ENCODE measurements at places on chromosomes 13 and 19.

DNA sequence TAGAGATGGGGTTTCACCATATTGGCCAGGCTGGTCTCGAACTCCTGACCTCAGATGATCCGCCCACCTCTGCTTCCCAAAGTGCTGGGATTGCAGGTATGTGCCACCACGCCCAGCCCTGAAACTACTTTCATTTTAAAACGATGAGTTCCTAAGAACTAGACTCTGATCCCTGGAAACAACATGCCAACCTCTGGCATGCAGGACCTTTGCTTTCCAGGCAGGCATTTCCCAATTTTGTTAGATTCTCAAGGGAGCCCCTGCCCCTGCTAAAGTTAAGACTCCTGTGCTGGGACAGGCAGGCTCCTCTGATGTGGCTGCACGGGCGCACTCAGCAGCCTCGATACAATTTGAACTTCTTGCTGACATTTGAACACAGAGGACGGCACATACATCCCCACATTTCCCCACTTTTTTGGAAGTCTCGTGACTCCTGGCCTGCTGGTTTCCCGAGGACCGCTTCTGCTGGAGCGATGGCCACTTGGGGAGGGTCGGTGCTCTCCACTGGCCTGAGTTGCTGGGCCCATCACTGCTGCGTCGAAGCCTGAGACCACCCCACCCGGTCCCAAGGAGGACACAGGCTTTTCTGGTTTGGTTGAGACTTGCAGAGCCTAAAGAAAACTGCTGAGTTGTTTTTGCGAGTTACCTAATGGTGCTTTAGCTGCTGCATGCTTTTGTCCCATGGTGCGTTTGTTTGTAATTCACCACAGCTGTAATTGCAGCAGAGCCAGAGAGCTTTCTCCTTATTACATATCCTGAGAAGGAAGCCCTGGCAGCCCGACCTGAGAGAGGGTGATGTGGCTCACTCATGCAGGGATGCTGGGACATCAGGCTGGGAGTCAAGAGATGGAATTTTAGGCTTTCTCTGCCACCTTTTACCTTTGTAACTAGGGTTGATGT, 8.2 kb downstream of the ATP11A start:
- DNase-seq: no peak

GRCh38 chr13:92500192-92500591, 726.4 kb upstream of the GPC6 start:
- DNase-seq: no peak

GRCh38 chr13:33548069-33548468, 262.5 kb upstream of the STARD13 start:
- DNase-seq: no peak

DNA sequence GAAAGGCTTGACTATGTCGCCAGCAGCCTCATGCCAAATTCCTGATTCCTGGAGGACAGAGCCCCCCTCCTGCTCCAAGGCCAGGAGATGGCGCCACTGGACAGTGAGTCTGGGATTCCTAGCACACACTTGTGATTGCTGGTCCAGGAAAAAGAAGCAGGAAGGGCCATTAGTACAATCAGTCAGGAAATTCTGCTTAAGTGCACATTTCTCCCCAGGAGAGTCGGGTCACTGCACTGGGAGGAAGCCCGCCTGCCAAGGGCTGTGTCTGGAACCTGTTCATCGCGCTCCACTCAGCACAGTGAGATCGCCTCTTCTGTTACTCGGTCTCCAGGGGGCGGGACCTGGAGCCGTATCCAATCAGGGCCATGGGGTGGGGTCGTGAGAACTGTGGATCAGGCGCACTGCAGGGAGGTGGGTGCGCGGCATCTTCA, 65.1 kb downstream of the ZNF823 start:
- peak; percentile 10 for DNase-seq

DNA sequence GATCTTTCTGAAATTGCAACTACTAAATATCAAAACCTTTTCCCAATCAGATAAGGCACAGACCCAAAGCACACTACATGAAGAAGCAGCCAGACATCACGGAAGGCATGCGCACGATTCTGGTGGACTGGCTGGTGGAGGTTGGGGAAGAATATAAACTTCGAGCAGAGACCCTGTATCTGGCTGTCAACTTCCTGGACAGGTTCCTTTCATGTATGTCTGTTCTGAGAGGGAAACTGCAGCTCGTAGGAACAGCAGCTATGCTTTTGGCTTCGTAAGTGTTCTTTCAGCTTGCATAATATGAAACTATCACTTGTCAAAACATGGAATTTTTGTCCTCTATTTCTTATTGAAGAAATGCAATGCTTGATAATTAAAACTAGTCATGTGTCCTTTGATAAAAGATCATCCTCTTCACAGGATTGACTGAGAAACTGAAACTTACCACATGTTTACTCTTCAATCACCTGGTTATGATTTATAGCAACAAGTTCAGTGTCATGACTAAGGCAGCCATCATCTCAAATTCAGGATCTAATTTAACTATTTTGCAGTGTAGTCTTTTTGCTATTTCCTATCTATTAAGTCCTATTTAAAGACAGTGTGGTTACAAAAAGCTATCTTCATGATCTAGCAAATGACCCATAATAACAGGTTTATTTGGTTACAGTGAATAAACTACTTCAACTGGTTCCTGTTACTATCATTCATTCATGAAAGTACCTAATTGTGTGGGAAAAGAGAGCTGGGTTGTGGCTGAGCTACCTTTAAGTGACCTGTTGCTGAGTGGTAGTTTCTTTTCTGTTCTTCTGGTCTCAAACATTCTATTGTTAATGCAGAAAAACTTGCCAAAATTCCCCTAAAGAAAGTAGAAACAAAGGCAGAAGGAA, 6.5 kb downstream of the CCNA1 start:
- DNase-seq: no peak

DNA sequence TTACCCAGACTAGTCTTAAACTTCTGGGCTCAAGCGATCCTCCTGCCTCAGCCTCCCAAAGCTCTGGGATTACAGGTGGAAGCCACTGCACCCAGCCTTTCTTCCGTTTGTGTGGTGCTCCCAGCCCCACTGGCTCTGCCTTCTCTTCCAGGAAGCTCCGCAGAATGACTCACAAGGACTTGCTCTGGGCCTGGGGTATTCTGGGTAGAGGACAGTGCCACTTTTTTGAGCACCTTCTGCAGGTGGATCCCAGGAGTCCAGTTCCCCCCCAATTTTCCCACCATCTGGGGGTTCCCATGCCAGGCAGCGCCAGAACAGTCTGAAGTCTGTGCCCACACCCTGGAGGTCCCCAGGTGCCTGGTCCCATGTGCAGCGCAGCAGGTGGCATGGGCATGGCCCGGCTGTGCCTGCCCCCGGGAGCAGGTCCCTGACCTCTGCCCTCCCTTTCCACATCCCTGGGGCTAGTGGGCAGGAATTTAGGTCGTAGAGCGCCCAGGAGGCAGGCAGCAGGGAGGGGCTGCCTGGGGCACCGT, 1.6 kb downstream of the REEP6 start:
- peak; percentile 3 for DNase-seq

DNA sequence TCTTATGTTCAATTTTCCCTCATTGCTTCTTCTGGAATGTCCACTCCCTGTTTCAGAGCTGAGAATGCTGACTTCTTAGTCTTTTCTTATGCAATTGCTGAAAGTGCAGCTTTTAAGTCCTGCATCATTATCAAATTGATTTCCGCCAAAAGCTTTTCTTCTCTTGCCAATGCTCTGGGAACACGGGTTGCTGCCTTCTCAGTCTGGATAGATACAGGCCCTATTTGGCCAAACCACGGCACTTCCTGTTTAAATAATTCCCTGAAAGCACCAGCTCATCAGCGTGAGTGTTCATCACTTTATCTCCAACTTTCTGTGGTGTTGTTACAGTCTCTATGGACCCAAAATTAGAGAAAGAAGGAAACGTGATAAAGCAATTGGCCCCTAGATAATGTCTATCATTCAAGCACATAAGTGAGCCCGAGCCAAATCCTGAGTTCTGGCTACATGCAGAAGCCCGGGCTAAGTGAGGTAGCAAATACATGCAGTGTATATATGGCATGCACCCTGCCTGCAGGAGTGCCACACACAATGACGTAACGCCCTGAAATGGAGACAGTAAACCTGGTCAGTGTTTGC, 85.7 kb downstream of the CYSLTR2 start:
- DNase-seq: no peak

DNA sequence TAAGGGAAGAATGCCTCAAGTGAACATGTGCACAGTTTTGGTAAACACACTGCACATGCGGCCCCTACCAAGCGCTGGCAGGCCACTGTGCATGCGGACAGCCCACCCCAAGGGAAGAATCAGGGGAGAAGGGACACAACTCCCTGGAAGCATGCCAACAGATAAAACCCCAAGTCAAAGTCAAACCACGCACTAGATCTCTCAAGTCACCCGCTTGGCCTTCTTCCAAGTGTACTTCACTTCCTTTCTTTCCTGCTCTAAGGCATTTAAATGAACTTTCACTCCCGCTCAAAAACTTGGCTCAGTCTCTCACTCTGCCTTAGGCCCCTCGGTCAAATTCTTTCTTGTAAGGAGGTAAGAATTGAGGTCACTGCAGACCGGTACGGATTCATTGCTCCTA, 4.6 kb upstream of the RFXAP start:
- no peak for DNase-seq

DNA sequence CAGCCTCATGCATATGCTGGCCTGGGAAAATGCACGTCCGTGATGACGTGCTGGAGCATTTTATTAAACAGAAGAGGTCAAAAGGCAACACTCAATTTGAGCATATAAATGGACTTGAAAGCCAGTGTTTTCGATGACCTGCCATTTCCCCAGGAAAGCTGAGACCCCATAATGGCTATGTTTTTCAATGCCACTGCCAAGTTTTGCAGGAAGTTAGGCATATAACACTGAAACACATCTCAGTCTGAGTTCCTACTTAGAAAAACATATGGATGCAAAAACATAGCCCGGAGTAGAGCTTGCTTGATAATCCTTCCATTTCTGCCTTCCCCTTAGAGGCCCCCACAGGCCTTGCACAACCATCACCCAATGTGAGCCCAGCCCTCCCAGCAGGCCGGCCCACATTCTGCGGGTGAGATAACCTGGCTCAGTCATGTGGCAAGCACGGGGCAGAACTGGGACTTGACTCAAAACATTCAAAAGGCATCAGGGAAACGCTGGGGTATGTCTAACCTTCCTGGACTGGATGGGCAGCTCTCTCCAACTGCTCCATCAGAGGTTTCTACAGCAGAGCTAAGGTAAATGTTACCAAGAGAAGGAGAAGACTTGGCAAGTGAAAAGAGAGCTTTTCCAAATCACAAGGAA, 24.9 kb downstream of the EPS15L1 start:
- peak; percentile 28 for DNase-seq

DNA sequence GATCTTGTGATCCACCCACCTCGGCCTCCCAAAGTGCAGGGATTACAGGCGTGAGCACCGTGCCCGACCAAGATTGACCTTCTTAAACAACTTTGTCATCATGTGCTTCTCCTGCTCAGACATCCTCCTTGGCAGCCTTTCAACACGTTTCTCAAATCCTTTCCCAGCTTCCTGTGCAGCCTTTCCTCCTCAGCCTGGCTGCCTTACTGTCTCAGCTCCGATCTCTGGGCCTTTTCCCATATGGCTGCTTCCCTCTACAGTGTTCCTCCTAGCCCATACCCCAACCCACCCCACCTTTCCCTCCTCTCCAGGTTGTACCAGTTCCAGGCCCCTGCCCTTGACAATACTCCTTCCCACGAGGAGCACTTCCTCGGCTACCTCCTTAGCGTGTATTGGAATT, 7.2 kb downstream of the PHF11 start:
- no peak for DNase-seq

- DNase-seq: no peak
Observed at GRCh38 chr13:93789058-93789457, 562.5 kb downstream of the GPC6 start.

- DNase-seq: no peak
Observed at GRCh38 chr19:5880604-5881078, 10.3 kb upstream of the FUT5 start.

- no peak for DNase-seq
Observed at GRCh38 chr19:54096617-54097106, 3.9 kb downstream of the OSCAR start.

DNA sequence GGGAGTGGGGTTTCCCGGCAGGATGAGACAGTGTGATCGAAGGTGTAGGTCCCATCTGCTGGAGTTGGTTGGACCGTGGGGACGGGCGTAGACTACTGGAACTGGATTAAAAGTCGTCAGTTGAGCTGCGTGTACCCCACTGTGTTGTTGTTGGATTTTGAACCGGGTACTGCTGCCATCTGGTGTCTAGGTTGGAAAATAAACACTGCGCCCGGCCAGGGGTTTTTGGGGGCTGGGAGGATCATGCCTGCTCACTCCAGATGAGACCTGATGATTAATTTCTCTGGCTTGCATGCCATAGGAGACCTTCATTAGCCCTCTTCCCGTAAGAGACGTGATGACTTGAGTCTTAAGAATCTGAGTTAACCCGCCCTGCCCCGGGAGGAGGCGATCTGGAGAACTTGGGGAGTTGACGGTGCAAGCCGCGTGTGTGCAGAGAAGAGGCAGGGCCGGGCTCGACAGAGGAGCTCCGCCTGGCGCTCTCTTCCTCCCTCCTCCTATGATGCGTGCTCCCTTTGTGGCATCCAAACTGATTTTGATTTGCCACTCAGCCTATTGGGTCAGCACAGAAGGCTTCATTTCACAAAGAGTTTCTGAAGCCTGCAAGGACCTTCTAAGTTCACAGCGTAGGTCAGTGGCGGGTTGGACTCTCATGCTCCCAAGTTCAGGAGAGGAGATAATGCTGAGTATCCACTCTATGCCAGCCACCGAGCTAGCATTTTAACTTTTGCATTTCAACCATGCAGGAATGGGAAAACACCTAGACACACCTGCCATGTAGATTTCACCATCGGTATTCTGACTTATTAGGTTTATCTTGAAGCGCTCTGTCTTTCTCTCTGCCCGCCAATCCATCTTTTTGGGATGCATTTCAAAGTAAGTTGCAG, 2.7 kb downstream of the UHRF1 start:
- DNase-seq: peak; percentile 84

GRCh38 chr13:113845055-113845454, 18.8 kb downstream of the GAS6 start:
- DNase-seq: no peak

DNA sequence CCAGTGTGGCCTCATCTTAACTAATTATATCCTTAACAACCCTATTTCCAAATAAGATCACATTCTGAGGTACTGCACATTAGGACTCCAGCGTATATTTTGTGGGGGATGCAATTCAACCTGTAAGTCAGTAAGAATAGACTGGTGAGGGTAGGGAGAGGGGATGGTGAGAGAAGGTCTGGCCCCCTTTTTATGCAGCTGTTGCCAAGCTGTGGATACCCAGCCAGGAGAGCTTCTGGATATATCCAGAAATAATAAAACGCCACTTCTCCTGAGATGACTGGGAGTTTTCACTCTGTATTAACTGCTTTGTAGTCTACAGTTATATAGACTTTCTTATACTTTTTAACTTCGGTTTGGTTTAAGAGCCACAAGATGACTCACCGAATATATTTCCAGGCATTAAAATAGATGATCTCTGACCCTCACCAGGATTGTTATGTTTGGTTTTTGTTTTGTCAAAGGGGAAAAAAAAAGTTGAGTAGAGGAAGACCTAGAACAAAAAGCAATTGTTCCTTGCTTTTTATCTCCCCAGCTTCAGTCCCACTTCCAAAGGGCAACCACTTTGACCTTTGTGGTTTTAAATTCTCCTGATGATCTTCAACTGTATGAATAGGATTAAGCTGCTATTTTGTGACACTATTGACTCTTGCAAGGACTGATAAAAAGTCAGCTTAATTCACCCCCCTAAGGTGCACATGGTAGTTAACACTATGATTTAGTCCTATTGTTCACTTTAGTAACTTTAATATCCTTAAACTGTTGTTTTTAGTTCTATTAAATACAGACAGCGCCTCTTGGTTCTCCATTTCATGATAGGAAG, 3.1 kb upstream of the NEK3 start:
- no peak for DNase-seq

GRCh38 chr19:50909240-50910070, 1.7 kb downstream of the KLK4 start:
- peak; percentile 15 for DNase-seq
